ENCODE measurements at places on chromosomes 1 and 21.

- DNase-seq: no peak
These were observed 8.7 kb downstream of the BATF3 start for GRCh38 chr1:212690816-212691403.

DNA sequence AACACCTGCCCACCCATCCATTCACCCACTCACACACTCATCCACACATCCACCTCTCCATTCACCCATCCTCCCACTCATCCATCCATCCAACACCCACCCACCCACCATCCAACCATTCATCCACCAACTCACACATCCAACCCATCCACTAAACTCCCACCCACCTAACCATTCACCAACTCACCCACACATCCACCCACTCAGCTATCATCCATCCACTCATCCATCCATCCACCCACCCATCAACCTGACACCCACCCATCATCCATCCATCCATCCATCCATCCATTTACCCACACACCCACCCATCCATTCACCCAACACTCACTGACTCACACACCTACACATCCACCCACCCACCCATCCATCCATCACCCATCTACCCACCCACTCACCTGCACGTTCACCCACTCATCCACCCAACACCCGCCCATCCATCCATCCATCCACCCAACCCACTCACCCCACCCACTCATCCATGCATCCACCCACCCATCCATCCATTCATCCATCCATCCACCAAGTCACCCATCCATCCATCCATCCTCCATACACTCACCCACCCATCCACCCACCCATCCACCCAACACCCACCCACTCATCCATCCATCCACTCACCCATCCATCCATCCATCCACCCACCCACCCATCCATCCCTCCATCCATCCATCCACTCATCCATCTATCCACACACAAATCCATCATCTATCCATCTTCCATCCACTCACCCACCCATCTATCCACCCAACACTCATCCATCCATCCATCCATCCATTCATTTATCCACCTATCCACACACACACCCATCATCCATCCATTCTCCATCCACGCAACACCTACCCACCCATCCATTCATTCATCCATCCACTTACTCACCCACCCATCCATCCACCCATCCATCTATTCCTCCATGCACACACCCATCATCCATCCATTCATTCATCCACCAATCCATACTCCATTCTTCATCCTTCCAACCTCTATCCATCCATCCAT lies 17.4 kb upstream of the PRDM16 start:
- no peak for DNase-seq

DNA sequence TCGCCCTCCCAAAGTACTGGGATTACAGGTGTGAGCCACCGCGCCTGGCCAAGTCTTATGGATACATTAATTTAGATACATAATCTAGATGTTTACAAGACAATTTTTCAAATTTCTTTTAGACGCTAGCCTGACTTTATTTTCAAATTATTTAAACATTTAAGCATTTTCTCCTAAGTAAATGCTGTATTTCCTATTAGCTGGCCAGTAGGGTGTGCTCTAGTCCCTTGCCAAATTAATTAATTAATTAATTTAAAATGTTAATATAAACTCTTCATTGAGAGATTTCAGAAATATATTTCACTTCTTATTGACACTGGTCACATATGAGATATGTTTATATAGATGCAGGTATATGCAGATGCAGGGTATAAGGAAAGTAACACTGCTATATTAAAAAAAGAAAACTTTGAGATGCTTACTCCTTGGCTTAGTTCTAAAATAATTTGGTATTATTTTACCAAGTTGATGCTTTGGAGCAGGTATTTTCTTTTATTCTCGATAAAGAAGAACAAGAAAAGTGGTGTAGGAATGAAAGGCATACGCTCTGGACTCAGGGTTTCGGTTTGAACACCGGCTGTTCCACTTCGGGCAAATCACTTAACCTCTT lies 5.2 kb upstream of the ERRFI1 start:
- peak; percentile 53 for DNase-seq

- DNase-seq: no peak
These were observed 33.5 kb downstream of the CTBS start for GRCh38 chr1:84540759-84541158.

Data from CD4-positive, alpha-beta T cell treated with Interleukin-2 at 100 ng/mL for 4 hours (primary cell).